Esophagus muscularis mucosa (tissue), 4 donors: ENCODE measurements at places on chromosomes 1 and 21. TPM values are rescaled to one million over a fixed set of nuclear protein-coding genes. Genes with fewer than 3 reads are reported as not detected.

GRCh38 chr1:40140211-40140973 lies 20.8 kb upstream of the RLF start:
- H3K4me1 ChIP-seq, result peaks cover 3% of the 10 kb centered on the region
- H3K36me3 ChIP-seq, result no peaks in the 10 kb centered on the region
- no peak for DNase-seq
- H3K27me3 ChIP-seq, result no peaks in the 10 kb centered on the region
- H3K4me3 ChIP-seq, result no peak overlapping the region

The IQGAP3 gene
- 0.06 TPM for total RNA-seq

The LCE5A gene
- not detected for total RNA-seq

The CSF1 gene
- total RNA-seq, result 53.3 TPM

DNA sequence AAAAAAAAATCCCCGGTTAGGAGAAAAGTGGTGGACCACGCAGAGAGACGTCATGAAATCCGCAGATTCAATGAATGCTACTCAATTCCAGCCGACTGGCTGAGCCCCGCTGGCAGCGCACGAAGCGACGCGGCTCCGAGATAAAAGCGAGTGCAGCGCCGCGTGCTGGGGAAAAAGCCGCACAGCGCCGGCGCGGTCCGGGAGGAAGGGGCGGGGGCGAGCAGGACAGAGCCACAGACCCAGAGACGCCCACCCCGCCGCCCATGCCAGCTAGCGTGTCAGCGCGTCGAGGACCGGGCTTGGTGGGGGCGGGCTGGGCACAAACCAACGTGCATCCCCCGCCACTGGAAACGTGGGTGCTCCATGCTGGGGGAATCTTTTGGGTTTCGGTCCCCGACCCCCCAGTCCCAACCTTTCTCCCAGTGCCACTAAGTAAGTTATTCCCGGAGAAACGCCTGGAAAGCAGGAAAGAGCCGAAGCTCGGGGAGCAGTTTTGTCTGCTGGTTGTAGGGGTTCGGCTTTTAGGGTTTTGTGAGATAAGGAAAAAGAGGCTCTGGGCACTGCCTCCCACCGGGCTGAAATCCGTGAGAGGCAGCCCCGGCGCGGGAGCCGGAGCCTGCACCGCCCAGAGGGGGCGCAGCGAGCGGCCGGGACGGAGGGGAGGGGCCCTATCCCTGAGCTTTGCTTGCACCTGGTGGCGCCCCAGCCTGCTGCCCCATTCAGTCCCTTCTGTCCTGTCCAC lies at the start of gene KCNJ6:
Gene KCNJ6, minus strand, starts transcription at position 148 of the 742 bp plus-strand sequence. CDS start 75,775 bp downstream, outside the sequence.
- H3K36me3 ChIP-seq, result no peaks in the 10 kb centered on the region
- DNase-seq, result no peak
- no peaks in the 10 kb centered on the region for H3K27me3 ChIP-seq
- H3K4me1 ChIP-seq, result peaks cover 14% of the 10 kb centered on the region
- H3K4me3 ChIP-seq, result peak within 1 kb of the TSS; percentile 32
- H3K27ac ChIP-seq, result no peak within 1 kb of the TSS

The AMY2A gene
- total RNA-seq, result not detected

GRCh38 chr1:12464045-12464461 lies 154.0 kb downstream of the DHRS3 start:
- peak; percentile 92 for DNase-seq
- no peak overlapping the region for H3K4me3 ChIP-seq
- H3K36me3 ChIP-seq, result peaks cover 9% of the 10 kb centered on the region
- H3K27me3 ChIP-seq, result no peaks in the 10 kb centered on the region
- H3K27ac ChIP-seq, result peak overlapping the region; percentile 85
- H3K4me1 ChIP-seq, result peaks cover 88% of the 10 kb centered on the region
